ENCODE measurements at places on chromosomes 3 and 15.

- peak; percentile 12 for DNase-seq
Observed at GRCh38 chr3:57078344-57078634, 17.8 kb downstream of the SPATA12 start.

GRCh38 chr3:124372775-124373174 is 357.5 kb upstream of the UMPS start:
- no peak for DNase-seq

GRCh38 chr15:54017959-54018358 is 39.7 kb downstream of the UNC13C start:
- DNase-seq = no peak

GRCh38 chr3:108006881-108007331 is 83.9 kb downstream of the CD47 start:
- no peak for DNase-seq

DNA sequence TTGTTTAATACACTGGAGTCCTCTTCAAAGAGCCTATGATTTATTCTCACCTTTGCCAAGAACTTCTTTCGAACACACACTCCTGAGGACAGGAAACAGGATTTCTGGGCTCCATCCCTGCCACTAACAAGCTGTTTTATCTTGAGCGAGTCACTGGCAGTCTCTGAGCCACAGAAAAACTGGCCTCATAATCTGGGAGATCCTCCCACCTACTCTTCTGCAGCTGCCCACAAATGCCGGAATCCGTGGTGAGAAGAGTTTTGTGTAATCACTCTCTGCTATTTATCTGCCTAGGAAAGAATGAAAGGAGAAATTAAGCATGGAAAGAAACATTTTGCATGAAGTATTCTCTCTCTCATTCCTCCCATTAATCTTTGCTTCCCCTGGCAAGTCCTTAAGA is 172.0 kb upstream of the TRIM42 start:
- DNase-seq = no peak

DNA sequence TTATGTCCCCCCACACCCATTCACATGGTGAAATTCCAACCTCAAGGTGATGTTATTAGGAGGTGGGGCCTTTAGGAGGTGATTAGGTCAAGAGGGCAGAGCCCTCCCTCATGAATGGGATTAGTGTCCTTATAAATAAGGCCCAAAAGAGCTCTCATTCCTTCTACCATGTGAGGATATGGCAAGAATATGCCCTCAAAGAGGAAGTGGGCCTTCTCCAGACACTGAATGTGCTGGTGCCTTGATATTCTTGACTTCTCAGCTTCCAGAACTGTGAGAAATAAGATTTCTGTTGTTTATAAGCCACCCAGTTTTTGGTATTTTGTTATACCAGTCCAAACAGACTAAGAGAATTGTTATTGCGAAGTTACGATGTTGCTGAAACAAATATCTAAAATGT is 94.4 kb downstream of the ANKRD28 start:
- DNase-seq = no peak

GRCh38 chr3:81872566-81872965 is 111.1 kb upstream of the GBE1 start:
- no peak for DNase-seq

DNA sequence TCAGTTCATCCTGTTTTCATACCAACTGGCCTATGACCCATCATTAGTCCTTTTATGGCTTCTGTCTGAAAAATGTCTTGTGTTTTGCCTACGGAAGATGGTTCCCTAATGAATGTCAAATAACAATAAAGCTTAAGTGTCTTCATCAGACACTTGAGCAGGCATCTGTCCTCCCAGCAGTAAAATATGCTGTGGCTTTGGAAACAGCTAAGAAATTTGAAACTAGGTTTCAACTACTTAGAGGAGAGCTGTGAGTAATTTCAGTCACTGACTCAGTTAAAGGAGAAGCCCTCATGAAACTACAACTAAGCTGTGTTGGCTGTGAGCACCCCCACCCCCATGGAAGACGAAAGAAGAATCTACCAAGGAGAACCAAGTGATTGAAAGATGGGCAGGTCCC is 409.4 kb upstream of the PPP2R3A start:
- no peak for DNase-seq

GRCh38 chr3:150410311-150411105 is 2.4 kb downstream of the TSC22D2 start:
- DNase-seq = peak; percentile 50

GRCh38 chr3:127798716-127799115 is 23.6 kb downstream of the MGLL start:
- no peak for DNase-seq

- DNase-seq = no peak
Observed at GRCh38 chr15:43505738-43506137, 11.7 kb upstream of the MAP1A start.

GRCh38 chr3:64190517-64191515 is 34.5 kb downstream of the PRICKLE2 start:
- DNase-seq = no peak

DNA sequence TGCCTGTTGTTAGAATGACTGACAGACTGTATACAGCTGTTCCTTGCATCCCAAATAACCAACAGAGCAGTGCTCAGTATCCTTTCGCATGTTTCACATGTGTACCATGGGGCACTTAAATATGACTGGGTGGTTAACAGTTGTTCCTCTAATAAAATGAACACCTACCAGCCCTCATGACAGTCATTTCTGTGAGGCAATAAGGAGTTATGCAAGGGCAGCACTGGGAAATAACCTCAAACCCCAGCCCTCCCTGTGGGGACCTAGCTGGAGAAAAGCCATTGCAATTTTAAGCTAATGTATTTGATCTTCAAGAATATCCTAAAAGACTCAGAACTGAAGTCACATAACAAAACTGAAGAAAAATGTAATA is 7.3 kb downstream of the RFT1 start:
- DNase-seq = no peak

DNA sequence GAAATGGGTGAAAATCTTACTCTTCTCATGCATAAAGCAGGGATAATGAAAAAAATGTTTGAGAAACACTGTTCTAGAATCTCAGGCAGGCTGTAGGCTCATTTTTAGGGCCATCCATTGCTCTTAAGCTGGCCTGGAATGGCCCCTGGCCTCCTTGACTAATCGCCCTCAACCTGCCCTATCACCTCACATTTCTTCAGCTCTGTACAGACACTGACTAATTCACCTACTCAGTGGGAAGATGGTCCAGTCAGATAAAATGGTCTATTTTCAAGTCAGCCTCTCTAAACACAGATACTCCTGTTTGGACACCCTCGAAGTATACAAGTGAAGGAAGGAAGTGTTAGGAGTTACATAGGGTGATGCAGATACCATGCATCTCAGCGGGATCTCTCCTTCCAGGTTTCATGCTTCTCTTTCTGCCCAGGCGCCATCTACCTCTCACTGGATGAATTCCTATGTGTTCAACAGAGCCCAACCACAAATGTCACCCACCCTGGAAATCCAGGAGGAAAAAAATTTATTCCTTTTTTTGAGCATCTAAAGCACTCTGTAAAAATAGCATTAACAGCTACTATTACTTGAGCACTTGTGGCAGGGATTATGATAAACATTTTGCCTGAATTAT is 12.1 kb downstream of the FMN1 start:
- no peak for DNase-seq

DNA sequence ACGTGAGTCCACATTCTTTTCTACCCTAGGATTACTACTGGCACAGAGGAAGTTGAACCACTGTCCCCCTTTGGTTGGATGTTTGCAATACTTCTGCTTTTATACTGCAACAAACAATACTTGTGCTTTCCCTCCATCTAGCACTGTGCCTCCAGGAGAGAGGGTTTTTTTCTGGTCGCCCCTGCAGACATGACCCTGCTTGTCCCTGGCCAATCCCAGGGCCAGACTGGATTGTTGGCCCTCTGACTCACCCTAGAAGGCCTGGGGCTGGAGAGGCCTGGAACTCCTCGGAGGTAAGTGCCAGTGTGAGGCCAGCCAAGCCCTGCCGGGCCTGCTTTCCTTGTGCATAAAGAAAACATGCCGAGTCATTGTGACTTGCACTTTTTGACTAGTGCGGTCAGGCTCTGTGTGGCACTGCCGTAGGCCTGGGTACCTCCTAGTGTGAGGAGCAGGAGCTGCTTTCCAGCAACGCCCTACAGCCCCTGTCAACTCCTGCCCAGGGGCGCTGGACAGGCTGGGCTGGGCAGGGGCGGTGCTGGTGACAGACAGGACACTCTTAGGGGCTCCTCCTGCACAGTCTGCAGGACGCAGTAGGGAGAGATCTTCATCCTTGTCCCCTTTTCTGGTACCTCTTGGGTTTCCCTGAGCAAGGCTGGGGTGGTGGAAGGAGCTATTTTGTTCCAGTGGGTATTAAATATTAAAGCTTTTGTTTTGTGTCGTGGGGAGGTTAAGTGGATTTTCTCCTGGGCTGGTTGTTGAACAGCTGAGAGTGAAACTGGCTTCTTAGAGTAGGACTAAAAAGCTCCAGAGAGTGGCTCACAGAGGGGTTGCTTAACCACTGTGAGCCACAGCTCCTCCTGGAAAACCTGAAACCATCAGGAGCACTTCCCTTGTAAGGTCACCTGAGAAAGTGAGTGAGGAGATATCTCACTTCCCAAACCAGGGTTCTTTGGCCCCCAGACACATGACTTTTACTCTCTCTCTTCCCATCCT is 14.4 kb upstream of the TKT start:
- peak; percentile 17 for DNase-seq

GRCh38 chr15:93476491-93477177 is 387.6 kb upstream of the RGMA start:
- no peak for DNase-seq

- no peak for DNase-seq
Observed at GRCh38 chr3:186461141-186461540, 83.0 kb downstream of the CRYGS start.

GRCh38 chr15:99511866-99512661 is 53.7 kb upstream of the MEF2A start:
- no peak for DNase-seq

- DNase-seq = peak; percentile 78
Observed at GRCh38 chr3:45688194-45688881, 858 bp upstream of the SACM1L start.

- DNase-seq = no peak
Observed at GRCh38 chr3:10655105-10655504, 149.7 kb upstream of the ATP2B2 start.

DNA sequence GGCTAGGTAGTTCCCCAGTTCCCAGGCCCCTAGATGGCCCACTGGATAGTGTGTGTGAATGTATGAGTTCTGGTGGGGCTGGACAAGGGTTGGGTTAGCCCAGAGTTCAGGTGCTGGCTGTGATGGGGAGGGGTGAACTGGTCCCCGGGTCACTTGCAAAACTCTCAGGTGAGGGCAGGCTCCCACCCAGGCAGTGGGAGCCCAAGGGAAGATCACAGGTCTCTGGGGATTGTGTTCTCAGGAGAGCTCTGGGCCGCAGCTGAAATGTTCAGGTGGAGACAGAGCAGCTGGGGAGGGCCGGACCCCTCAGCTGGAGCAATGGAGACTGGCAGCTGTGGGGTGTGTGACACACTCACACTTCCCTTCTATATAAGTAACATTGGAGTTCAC is 12.8 kb upstream of the FAM98B start:
- no peak for DNase-seq

DNA sequence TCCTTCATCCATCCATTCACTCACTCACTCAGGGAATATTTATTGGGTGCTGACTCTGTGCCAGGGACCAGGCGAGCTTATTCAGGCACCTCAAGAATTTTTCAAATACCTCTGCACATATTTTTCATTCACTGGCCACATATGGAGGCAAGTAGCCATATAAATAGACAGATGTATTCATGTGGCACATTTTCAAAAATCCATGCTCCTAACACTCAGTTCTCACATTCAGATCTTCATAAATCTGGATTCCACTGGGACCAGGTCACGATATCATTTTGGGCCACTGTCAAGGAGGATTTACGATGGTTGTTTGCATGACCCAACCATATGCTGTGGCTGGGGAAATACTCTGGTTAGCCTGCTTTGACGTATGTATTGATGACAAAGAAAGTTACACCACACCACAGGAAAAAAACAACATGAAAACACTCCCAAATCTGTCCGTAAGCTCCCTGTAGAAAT is 241.8 kb upstream of the LRTM1 start:
- DNase-seq = no peak

DNA sequence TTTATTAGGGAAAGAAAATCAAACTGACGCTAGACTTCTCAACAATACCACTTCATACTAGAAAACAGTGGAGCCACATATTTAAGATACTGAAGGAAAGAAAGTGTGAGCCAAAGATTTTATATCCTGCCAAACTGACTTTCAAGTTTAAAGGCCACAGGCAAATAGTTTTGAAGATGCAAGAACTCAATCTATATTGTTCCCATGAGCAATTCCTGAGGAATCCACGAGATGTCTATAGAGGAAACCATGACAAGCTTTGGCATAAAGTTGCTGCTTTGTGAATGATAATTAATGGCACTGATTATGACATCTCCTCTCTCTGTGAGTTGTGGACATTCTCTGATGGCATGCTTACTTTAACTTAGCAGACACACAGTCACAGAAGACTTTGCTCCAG is 276.1 kb upstream of the GOLGA6L4 start:
- no peak for DNase-seq

DNA sequence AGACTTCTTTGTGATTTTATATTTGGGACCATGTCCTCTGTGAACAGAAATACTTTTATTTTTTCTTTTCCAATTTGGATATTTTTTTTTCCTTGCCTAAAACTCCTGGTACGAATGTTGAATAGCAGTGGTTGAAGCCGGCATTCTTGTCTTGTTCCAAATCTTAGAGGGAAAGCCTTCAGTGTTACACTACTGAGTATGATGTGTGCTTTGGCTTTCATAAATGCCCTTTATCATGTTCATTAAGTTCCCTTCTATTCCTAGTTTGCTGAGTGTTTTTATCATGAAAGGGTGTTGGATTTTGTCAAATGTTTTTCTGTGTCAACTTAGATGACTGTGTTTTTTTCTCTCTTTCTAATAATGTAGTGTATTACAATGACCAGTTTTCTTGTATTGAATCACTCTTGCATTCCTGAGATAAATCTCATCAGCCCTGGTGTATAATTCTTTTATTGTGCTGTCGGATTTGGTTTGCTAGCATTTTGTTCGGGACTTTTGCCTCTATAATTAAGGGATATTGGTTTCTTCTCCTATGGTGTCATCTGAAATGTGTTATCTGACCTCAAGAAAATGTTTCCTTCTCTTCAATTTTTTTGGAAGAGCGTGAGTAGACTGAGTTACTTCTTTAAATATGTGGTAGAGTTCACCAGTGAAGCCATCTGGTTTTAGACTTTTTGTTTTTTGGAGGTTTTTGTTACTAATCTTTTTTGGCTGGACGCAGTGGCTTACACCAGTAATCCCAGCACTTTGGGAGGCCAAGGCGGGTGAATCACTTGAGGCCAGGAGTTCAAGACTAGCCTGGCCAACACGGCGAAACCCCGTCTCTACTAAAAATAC is 33.3 kb downstream of the MAP1A start:
- no peak for DNase-seq

DNA sequence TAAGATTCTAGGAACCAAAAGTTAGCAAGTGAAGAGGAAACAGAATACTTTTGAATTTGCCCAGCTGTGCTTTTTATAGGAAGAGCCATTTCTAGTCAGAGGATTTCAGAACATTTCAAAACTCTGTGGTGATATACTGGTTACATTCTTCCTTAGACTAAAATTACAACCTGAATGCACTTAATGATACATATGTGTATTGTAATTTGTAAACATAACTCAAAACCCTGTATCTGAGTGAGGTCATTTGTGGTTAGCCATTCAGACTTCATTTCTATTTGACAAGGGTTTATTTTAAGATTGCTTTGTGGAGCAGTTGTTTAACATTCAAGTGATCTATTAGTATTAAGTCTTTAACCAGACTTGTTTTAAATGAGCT is 59.4 kb upstream of the TRIM71 start:
- no peak for DNase-seq
